Pons (tissue), 1 donor: ENCODE measurements at places on chromosomes 7 and 10.

- no peak for DNase-seq
Observed at GRCh38 chr7:150627959-150628358, 4.2 kb downstream of the GIMAP6 start.

DNA sequence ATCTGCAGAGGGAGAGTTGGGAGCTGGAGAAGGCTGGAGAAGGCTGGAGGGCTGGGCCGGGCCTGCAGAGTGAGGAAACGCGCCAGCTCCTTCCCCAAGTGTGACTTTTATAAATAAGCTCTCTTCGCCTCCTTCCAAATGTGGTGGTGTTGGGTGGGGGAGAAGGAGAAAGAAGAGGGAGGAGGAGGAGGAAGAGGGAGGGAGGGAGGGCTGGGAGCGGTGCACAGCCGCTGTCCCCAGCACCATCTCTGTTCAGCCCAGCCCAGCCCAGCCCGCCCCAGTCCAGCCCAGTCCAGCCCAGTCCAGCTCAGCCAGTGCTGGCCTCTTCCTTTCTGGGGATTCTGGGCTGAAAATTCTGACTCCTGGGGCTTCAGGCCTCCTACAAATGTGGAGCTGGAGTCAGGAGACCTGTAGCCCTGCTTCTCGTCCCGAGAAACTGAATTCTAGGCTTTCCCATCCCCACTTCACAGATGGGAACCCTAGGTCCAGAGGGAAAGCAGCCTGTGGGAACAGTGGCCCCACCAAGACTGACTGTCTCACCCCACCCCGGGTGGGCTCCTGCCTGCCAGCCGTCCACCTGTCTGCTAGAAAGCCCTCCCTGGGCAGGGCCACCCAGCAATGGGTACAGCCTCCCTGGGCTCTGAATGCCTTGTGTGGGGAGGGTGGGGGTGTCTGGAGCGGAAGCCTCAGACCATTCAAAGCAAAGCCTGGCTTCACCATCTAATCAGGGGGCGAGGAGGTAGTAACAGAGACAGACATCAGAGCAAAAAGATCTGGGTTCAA lies 2.3 kb downstream of the STX1A start:
- DNase-seq, result no peak

DNA sequence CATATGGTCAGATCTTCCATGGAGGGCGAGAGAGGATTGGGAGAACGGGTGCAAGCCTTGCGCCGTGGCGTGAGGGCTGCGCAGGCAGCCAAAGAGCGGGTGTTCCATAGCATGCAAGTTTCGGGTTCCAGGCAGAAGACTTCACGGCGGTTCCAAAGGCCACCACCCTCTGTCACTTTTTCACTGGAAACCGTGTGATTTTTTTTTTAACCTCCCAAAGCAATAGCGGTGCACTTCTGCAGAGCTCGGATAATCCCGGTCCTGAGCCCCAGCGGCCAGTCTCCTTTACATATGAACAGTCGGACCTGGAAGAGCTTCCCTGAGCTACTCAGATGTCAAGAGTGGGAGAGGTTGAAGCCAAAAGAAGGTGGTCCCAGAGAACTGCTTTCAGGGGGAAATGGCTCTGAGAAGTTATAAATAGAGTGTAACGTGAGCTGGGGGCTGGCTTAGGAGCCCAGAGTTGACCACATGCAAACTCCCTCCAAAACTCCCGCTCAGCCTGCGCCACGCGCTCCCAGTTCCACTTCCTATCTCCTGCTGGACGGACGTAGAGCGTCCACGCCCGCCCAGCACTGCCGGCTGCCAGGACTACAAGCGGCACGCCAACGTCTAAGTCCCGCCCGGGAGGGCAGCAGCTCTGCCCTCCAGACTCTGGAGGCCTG lies at the start of gene MEOX2:
Gene MEOX2 (minus strand): TSS at position 389 of the 662 bp plus-strand sequence. CDS start 281 bp downstream, at position 108.
- DNase-seq, result no peak

DNA sequence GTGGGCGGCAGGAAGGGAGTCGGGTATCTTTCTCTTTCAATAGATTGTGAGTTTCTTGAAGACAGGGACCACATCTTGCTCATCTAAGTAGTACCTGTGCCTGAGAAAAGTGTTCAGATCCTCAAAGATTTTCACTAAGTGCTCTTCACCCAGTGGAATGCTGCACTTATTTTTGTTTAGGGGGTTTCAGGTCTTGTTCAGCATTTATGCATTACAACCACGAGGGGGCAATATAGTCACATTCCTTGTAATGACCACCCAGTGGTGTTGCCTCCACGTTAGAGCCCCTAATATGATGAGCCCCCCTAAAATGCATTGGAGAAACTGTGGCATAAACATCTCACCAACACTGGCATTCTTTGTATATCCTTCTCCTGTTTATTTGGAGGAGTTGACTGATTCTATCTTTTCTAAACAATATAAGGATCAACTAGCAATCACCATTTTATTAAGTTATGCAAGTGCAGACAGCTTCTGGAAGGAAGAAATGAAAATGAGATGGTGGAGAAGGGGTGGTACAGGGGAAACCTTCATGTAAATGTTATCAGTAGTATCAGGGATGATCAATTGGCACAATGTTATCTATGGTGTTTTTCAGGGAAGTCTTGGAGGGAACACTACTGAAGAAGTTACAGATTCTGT lies 3.1 kb upstream of the PAPSS2 start:
- DNase-seq, result peak; percentile 45

- no peak for DNase-seq
Observed at GRCh38 chr7:74337926-74338325, 48.7 kb downstream of the CLIP2 start.
